ENCODE measurements at places on chromosomes 12 and 14.

- no peak for DNase-seq
Measured at GRCh38 chr12:68638721-68639395, 28.2 kb downstream of the RAP1B start.

- no peak for DNase-seq
Measured at GRCh38 chr14:89330236-89331002, 86.6 kb downstream of the FOXN3 start.

- DNase-seq, result peak; percentile 80
Measured at GRCh38 chr14:74905595-74906142, 17.4 kb downstream of the RPS6KL1 start.

- DNase-seq, result no peak
Measured at GRCh38 chr12:131671871-131672270, 39.0 kb upstream of the SFSWAP start.

GRCh38 chr14:71232506-71232905, 325.2 kb downstream of the PCNX1 start:
- DNase-seq, result no peak

- DNase-seq, result no peak
Measured at GRCh38 chr14:70045844-70046535, 142.8 kb downstream of the SLC8A3 start.

DNA sequence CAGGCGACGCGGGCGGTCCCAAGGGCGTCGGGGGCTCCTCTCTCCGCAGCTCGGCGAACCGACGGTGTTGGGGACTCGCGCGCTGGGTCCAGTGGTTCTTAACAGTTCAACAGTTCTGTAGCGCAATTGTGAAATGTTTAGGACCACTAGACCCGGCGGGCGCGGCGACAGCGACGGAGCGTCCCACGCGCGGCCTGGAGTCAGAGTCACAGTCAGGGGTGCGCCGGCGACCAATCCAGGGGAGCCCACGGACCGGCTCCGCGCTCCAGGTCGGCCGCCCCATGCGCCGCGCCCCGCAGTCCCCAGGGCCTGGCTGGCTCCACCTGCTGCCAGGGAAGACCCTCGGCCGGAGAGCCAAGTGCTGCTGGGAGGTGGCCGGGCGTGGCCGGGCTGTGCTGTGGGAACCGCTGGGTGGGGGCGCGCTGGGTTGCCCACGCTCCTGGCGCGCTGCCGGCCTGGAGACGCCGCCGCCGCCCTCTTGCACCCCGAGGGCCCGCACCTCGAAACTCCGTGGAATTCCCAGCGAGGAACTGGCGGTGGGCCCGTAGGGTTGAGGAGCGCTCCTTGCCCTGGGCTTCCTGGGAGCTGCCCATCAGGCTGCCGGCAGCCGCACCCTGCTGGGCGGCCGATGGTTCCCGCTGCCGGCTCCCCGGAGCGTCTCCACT, 20.9 kb upstream of the KIF26A start:
- DNase-seq, result no peak

DNA sequence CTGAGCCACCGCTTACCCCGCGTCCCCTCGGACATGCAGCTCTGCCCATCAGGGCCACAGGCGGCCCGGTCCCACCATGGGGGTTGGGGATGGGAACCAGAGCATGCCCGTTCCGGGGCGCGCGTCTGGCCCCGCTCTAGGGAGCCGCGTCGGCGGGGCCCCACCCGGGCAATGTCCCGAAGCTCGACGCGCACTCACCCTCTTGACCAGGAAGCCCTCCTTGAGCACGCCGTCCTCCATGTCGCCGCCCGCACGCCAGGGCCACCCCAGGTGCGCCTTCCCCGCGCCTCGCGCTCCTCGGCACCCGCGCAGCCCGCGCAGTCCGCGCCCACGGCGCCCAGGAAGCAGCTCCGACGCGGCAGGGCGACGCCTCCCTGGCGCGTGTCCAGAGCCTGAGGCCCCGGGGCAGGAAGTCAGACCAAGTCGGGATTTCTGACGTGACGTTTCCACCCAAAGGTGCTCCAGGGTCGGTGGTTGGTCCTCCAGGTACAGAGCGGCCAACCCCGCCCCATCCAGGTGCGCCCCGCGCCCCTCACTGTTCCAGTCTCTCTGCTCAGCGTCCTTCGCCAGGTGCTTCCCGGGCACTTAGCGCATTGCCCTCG, at the start of gene PLEK2:
PLEK2 (minus strand) TSS at position 346 of the 602 bp plus-strand sequence; CDS start at position 240, 106 bp downstream.
- DNase-seq, result no peak

GRCh38 chr14:99118946-99119345, 153.1 kb downstream of the BCL11B start:
- DNase-seq, result no peak

GRCh38 chr12:89817501-89818226, 109.0 kb upstream of the ATP2B1 start:
- no peak for DNase-seq

DNA sequence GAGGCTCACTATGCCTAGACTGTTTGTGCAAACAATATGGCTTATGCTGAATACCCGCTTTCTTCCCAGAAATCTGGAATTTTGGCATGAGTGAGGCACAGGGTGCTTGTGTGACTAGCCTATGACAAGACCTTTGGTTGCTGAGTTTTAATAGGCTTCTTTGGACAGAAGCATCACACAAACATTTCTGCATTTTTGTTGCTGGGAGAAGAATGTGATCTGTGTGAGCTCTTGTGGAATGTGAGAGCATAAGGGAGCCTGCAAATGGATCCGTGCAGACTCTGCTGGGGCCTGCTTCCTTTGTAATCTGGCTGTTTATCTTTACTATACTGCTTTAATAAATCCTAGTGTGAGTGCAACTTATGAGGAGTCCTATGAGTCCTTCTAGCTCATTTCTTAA, 83.0 kb upstream of the ZDHHC17 start:
- DNase-seq, result no peak

- no peak for DNase-seq
Measured at GRCh38 chr12:76871742-76872141, 7.1 kb downstream of the CSRP2 start.

- DNase-seq, result no peak
Measured at GRCh38 chr12:112577473-112578329, 159.0 kb downstream of the PTPN11 start.

- no peak for DNase-seq
Measured at GRCh38 chr12:110270125-110270962, 10.7 kb upstream of the ATP2A2 start.

DNA sequence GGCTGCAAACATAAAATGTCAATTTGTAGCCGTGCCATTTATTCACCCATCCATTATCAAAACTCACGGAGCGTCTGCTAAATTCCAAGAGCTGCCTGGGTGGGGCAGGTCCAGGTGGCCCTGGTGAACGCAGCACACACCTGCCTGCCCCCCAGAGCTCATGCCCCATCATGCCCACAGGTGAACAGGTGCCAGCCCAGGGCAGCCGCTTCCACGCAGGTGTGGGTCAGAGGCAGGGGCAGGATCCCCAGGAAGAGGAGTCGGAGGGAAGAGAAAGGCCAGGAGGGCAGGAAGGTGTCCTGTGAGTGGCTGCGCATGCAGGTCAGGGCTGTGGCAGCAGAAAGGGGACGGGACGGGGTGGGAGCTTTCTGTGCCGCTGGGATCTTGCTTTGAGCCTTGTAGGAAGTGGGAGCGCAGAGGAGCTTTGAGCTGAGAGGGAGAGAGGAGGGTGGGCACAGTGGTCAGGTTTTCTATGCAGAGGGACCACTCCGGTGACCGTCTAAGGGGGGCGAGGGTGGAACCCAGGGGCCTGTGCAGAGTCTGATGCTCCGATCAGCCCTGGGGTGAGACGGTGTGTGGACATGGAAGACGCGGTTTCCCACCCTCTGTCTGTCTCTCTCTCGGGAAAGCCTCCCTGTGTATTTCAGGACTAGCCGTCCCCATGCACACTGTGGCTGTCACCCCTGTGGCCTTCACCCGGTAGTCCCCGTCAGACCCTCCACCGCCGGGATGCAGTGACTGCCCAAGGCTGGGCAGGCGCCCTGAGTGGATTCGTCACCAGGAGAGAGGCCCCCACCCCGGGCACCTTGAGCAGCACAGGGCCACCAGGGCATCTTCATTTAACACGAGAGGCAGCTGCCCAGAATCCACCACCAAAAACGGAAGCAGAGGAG, 26.7 kb downstream of the GALNT9 start:
- no peak for DNase-seq

DNA sequence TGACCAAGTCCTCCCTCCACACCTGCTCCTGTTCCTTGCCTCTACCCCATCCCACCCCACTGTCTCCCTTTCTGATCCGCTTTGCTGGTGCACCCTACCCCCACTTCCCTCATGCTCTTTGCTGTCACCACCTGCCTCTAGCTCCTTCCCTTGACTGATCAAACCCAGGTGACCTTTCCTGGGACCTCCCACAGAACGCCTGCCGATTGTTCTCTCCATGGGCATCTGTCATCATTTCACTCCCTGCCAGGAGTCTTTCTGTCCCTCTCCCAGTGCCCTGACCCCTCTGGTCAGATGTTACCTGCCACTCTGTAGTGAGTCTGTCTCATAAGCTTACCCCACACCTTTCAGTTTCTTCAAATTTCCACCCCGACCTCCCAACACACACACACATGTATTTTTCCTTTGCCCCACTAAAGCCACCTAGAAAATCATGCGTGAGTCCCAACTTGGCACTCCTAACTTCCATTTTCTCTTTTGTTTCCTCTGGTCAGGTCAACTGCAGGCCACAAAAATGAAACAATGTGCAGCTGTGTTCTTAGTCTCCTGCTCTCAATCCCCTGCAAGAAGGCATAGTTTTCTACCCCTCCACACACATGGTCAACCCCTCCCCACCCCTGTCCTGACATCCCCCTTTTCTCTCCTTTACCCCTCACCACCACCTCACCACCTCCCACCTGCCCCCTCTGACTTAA, 229.8 kb downstream of the DPF3 start:
- no peak for DNase-seq

- DNase-seq, result peak; percentile 53
Measured at GRCh38 chr12:47079468-47079980, at the start of the genes AMIGO2 and PCED1B. AMIGO2 (minus strand) TSS chr12:47079959; CDS start chr12:47079002, 957 bp downstream. PCED1B (plus strand) TSS chr12:47079621; CDS start chr12:47235064, 155,443 bp downstream.

DNA sequence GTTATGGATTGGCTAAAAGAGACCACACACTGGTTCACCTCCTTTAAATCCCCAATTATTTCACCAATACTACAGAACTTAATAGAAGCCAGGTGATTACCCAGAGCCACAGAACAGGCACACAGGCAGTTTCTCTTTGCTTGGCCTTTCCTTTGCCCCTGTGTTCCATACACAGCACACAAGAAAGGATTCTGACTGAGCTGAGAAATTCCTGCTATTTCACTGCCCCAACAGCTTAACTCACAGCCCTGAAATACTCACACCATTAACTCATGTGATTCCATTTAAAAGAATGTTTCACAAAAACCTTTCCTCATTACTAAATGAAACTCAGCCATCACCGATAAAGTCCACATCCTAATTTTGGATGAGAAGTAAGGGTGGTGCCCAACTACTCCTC, 133.6 kb downstream of the MED13L start:
- no peak for DNase-seq

- DNase-seq, result no peak
Measured at GRCh38 chr14:105168979-105169507, 467 bp upstream of the JAG2 start.

GRCh38 chr14:75229661-75230139, 48.9 kb upstream of the FOS start:
- DNase-seq, result no peak

DNA sequence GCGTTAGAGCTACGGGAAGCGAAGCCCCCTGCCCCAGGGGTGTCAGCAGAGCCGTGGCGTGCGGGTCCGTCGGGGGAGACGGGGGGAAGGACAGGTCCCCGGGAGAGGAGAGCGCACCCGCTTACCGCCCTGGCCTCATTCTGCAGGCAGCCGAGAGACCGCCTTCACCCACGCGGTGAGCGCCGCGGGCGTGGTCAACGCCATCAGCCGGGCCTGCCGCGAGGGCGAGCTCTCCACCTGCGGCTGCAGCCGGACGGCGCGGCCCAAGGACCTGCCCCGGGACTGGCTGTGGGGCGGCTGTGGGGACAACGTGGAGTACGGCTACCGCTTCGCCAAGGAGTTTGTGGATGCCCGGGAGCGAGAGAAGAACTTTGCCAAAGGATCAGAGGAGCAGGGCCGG, 10.5 kb downstream of the WNT5B start:
- no peak for DNase-seq

- peak; percentile 49 for DNase-seq
Measured at GRCh38 chr14:63388766-63389431, 70.2 kb upstream of the GPHB5 start.

GRCh38 chr14:98070536-98070935, 1201.5 kb downstream of the BCL11B start:
- DNase-seq, result no peak

GRCh38 chr14:59492384-59492783, 8.1 kb downstream of the JKAMP start:
- no peak for DNase-seq

DNA sequence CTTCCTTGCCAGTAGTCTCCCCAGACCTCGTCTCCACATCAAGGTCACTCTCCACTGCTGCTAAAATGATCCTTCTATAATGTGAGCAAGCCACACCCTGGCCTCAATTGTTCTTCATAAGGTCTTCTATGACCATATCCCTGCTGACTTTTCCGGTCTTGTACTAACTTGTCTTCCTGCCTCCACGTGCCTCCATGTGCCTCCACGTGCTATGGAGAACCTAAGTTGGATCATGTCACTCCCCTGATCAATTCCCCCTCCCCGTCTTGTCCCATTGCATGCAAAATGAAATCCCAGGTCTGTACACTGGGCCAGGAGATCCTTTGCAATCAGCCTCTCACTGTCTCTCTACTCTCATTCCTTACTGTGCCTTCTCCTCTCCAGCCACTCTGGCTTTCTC, 110.6 kb downstream of the TTC8 start:
- DNase-seq, result no peak

- no peak for DNase-seq
Measured at GRCh38 chr14:75723716-75724115, 62.7 kb downstream of the TTLL5 start.

DNA sequence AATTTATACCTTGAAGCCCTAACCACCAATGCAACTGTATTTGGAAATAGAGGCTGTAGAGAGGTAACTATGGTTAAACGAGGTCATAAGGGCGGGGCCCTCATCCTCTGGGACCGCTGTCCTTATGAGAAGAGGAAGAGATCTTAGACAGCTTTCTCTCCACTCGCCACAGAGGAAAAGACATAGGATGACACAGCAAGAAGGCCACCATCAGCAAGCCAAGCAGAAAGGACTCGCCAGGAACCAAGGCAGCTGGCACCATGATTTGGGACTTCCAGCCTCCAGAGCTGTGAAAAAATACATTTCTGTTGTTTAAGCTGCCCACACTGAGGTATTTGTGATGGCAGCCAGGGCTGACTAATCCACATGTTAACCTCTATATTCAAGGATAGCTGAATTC, 30.4 kb upstream of the BCAT1 start:
- peak; percentile 7 for DNase-seq

GRCh38 chr12:38157933-38158401, 158.6 kb upstream of the ALG10B start:
- no peak for DNase-seq

DNA sequence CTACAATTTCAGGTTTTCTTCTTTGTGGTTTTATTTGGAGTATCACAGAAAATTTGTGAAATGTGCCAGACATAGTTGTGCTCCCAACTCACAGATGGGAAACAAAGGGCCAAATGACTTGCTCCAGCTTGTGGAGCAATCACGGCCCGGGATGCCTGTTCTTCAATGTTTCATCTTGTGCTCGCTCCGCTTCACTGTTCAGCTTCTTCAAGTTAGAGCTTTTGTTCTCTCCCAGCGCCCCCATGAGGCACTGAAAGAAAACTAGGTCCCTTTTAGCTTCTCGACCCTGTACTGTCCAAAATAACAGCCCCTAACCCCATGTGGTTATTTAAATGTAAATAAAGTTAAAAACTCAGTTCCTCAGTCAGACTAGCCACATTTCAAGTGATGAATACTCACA, 187.9 kb upstream of the STXBP6 start:
- peak; percentile 4 for DNase-seq
